Nephron progenitor cell (in vitro differentiated cells): ENCODE measurements at places on chromosomes 11 and 22.

DNA sequence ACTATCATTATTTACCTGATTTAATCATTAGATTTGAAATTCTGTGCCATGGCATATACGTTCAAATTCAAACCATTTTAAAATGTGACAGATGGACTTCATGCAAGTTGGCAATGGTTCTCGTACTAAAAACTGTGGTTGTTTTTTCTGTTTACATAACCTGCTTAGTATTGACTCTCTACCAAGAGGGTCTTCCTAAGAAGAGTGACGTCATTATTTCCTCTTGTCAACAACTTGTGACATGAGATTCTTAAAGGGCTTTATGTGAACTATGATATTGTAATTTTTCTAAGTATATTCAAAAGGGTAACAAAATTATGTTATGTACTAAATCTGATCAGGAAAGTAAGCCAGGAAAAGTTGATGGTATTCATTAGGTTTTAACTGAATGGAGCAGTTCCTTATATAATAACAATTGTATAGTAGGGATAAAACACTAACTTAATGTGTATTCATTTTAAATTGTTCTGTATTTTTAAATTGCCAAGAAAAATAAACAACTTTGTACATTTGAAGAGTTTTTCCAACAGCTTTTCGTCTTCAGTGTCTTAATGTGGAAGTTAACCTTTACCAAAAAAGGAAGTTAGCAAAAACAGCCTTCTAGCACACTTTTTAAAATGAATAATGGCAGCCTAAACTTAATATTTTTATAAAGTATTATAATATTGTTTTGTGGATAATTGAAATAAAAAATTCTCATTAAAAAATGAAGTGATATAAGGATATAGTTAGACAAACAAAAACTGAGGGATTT lies 87.0 kb downstream of the GRK3 start:
- no peak overlapping the region for H3K4me3 ChIP-seq
- H3K36me3 ChIP-seq = peaks cover 8% of the 10 kb centered on the region
- no peaks in the 10 kb centered on the region for H3K4me1 ChIP-seq
- no peak for DNase-seq

DNA sequence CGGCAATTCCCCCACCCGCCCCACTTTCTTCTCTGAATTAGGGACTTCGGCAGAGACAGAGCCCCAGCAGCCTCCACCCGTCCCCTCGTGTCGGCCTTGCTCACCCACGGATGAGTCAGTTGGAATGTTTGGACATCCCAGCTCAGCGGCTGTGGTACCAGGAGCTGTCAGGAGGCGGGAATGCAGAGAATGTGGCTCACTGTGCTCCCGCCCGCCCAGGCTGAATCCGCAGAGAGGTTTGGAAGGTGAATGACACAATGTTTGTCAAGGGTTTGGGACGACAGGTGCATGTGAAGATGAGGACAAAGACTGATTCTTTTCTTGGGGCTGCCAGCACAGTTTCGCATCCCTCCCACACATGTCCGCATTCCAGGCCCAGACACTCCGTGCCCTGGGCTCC lies 39.6 kb downstream of the LIF start:
- no peak overlapping the region for H3K4me3 ChIP-seq
- peak; percentile 43 for DNase-seq
- peak overlapping the region; percentile 29 for H3K27ac ChIP-seq
- peaks cover 14% of the 10 kb centered on the region for H3K27me3 ChIP-seq
- peaks cover 81% of the 10 kb centered on the region for H3K4me1 ChIP-seq

GRCh38 chr11:2100361-2101170 lies 38.6 kb downstream of the IGF2 start:
- no peak overlapping the region for H3K4me3 ChIP-seq
- peaks cover 15% of the 10 kb centered on the region for H3K27me3 ChIP-seq
- DNase-seq = no peak

- H3K27me3 ChIP-seq = no peaks in the 10 kb centered on the region
- H3K4me3 ChIP-seq = peak overlapping the region; percentile 91
- H3K36me3 ChIP-seq = peaks cover 5% of the 10 kb centered on the region
- peaks cover 66% of the 10 kb centered on the region for H3K4me1 ChIP-seq
- no peak for DNase-seq
- H3K27ac ChIP-seq = peak overlapping the region; percentile 79
Observed at GRCh38 chr11:118621784-118622375, 14.5 kb downstream of the PHLDB1 start.

DNA sequence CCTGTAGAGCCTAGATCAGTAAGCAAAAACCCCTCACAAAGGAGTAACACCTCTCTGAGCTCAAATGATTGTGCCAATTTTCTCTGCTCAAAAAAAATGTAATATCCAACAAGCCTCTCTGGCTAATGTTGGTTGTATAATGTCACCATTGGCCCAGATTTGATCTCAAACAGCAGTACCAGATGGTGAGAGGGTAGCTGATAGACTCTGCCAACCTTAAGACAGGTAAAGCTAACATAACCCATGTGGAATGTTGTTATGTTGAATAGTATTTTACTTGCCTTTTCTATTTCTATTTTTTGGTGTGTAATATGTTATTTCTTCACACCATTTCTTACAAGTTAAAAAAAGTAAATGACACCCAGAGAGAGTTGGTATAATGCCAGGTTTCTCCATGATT lies 166.7 kb upstream of the GUCY1A2 start:
- no peak for DNase-seq
- no peak overlapping the region for H3K27ac ChIP-seq
- no peaks in the 10 kb centered on the region for H3K36me3 ChIP-seq
- no peaks in the 10 kb centered on the region for H3K4me1 ChIP-seq
